H1 (cell line): ENCODE measurements at places on chromosomes 6 and 20.

DNA sequence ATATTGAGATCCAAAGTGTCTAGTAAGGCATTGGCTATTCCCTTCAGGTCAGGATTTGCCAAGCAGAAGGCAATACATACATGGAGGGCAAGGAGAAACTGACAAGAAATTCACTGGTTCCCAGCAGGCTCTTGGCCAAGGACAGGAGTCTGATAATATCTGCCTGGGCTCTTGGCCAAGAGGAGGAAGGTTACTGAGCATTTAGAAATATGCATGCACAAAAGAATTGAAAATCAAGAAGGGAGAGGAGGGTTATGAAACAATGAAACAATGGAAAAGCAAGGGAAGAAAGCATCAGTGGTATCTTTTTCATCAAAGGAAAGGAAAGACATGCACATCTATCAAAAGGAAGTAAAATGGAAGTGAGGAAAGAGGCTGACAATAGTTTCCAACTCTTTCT lies 42.4 kb downstream of the ARHGAP18 start:
- no peak for DNase-seq

- no peak for DNase-seq
Measured at GRCh38 chr20:40431112-40431511, 257.9 kb downstream of the MAFB start.

- no peak for DNase-seq
Measured at GRCh38 chr6:37495244-37495934, 4.3 kb downstream of the CCDC167 start.

DNA sequence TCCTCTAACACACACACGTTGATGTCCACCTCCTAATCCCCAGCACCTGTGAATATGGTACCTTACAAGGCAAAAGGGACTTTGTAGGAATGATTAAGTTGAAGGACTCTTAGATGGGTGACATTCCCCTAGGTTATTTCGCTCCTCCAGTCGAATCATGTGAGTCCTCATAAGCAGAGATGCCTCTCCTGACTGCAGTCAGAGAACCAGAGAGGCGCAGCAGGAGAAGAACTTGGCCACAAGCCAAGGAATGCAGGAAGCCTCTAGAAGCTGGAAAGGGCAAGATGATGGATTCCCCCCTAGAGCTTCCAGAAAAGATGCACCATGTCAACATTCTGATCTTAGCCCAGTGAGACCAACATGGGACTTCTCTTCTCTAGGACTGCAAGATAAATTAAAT lies 133.1 kb upstream of the PTPRT start:
- no peak for DNase-seq

GRCh38 chr20:16714242-16714641 lies 15.6 kb upstream of the SNRPB2 start:
- DNase-seq, result no peak

GRCh38 chr20:57769756-57770155 lies 59.9 kb upstream of the PMEPA1 start:
- no peak for DNase-seq

DNA sequence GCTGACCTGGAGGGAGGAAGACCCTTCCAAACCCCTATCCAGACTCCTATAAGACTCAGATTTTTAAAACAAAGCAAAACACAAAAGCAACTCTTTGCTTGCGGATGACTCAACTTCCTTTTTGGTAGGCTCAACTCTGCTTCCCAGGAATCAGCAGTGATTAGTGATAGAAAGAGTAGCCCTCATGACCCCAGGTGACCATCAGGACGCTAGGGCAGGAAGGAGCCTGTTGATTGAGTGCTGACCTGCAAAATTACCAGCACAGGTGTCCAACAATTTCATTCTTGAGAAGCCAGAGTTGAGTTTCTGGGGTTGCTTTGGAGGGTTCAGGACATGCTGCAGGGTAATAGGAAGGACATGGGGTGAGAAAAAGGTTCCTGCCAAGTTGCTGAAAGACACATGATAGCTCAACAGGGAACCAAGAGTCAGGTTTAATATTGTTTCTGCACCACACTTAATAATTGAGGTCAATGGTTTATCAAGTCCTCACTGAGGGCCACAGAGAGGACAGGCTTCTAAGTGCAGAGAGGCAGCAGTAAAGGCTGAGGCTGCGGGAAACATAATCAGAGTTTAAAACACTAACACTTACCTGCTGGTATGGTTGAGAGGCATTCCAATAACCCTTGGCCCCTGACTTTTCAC lies 67.4 kb upstream of the BMP2 start:
- DNase-seq, result no peak

DNA sequence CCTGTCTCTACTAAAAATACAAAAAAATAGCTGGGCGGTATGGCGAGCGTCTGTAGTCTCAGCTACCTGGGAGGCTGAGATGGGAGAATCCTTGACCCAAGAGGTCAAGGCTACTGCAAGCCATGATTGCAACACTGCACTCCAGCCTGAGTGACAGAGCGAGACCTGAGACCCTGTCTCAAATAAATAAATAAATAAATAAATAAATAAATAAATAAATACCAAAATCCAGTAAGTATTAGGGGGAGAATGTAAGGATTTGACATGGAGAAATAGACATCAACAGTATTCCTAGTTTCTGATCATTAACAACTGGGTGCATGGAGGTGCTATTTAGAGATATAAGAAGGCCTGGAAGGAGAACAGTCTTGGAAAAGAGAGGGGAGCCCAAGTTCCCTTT lies 125.7 kb downstream of the MEI4 start:
- no peak for DNase-seq
